Muscle of leg (tissue), 16 donors: ENCODE measurements at places on chromosomes 7 and 10. TPM values are rescaled to one million over a fixed set of nuclear protein-coding genes. Genes with fewer than 3 reads are reported as not detected.

GPR141 gene
- 0.66 TPM for total RNA-seq

DNA sequence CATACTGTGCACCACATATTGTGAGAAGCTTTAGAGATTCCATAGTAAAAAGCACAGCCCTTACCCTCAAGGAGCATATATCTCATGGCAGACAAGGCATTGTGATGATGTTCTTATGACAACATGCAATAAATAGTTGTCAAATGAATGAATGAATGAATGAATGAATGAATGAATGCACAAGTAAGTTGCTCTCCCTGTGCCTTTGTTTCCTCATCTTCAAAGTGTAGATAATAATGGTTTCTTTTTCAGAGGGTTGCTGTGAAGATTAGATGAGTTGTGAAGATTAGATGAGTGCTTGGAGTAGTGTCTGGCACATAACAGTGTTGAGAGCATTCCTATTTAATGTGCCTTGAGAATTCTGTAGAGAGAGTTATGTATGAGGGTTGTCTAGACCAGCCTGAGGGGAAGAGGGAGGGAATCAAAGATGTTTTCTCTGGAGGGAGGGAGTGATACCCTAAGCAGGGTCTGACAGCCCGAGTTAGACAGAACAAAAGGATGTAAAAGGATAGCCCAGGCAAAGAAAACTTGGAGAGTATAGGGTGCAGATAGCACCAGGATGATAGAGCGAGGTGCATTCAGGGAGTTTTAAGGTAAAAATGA, 217.2 kb downstream of the RELN start:
- H3K27me3 ChIP-seq: no peaks in the 10 kb centered on the region
- DNase-seq: no peak
- no peak overlapping the region for H3K27ac ChIP-seq
- H3K4me3 ChIP-seq: no peak overlapping the region

- H3K4me1 ChIP-seq: no peaks in the 10 kb centered on the region
- no peak for DNase-seq
- no peak overlapping the region for H3K4me3 ChIP-seq
Measured at GRCh38 chr10:98589691-98590090, 143.0 kb upstream of the HPS1 start.

GRCh38 chr7:10239695-10240345, 733.9 kb upstream of the PHF14 start:
- no peaks in the 10 kb centered on the region for H3K27me3 ChIP-seq
- no peaks in the 10 kb centered on the region for H3K4me1 ChIP-seq
- H3K27ac ChIP-seq: no peak overlapping the region
- H3K36me3 ChIP-seq: no peaks in the 10 kb centered on the region

ABCB1 gene
- 0.53 TPM for total RNA-seq

DNA sequence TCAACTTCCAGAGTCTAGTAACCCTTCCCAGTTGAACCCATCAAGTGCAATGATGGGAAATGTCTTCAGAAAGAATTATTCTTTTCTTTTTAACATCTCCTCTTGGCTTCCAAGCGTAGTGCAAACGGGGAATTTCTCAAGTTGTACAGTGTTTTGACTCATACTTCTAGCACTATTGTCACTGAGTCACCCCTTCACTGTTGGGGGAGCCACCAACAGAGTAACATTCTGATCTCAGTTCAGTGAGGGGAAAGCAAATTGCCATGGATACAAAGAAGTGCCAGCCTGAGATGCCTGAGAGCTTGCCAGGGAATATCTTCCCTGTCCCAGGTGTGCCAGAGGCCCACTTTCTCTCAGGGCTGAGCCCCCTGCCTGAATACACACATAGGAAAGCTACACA, 31.0 kb downstream of the CYP3A5 start:
- H3K4me3 ChIP-seq: no peak overlapping the region
- no peak overlapping the region for H3K27ac ChIP-seq
- DNase-seq: no peak

FAM131B gene
- 1.4 TPM for total RNA-seq

OR2A7 gene
- total RNA-seq: 0.44 TPM

RNF32 gene
- 0.75 TPM for total RNA-seq

- H3K4me1 ChIP-seq: no peaks in the 10 kb centered on the region
- DNase-seq: no peak
- H3K36me3 ChIP-seq: no peaks in the 10 kb centered on the region
- H3K27me3 ChIP-seq: peaks cover 5% of the 10 kb centered on the region
- H3K27ac ChIP-seq: no peak overlapping the region
- H3K4me3 ChIP-seq: no peak overlapping the region
Measured at GRCh38 chr10:14340051-14340744, 9.5 kb upstream of the FRMD4A start.

- H3K4me3 ChIP-seq: no peak overlapping the region
- peaks cover 2% of the 10 kb centered on the region for H3K36me3 ChIP-seq
- H3K27me3 ChIP-seq: no peaks in the 10 kb centered on the region
- no peak overlapping the region for H3K27ac ChIP-seq
- DNase-seq: no peak
Measured at GRCh38 chr7:28060371-28060950, 120.1 kb downstream of the JAZF1 start.

DNA sequence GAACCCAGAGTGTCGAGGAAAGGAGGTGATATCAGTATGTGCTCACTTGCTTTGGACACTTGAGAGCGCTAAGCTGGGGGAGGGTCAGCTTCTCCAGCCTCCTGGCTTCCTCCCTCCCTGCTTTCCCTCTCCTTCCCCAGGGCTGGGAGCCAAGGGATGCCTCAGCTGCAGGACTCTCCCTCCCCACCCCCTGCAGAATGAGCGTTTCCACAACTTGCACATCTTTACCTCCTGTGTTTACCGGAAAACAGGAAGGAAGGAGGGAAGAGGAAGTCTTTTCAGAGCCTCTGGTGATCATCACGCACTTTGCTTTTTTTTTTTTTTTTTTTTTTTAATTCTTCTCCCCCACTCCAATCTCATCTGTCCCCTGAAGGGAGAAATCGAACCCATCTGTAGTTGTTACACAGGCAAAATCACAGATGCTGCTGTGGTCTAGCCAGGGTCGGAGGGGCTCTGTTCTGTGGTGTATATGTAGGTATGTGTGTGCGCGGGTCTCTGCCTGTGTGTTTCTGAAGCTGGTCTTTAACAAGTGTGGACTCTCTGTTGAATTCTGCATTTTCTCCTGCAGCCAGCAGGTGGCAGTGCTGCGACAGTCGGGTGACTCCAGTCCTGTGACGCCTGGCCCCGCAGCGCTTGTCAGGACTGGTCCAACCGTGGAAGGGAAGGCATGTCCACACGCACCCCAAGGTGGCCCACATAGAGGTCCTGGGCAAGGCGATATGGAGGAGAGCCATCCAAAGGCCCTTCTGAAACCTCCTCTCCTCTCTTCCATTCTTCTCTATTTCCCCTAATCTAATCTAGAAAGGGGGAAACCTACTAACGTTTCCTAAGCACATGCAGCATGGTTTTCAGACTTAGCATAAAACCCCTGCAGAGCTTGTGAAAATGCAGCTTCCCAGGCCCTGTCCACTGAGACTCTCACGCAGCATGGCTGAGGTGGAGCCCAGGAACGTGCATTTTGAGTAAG, 257.6 kb downstream of the PLXNA4 start:
- no peaks in the 10 kb centered on the region for H3K36me3 ChIP-seq
- H3K27me3 ChIP-seq: peaks cover 27% of the 10 kb centered on the region
- peaks cover 12% of the 10 kb centered on the region for H3K4me1 ChIP-seq
- no peak overlapping the region for H3K27ac ChIP-seq
- no peak overlapping the region for H3K4me3 ChIP-seq

DNAH11 gene
- 0.13 TPM for total RNA-seq

DNA sequence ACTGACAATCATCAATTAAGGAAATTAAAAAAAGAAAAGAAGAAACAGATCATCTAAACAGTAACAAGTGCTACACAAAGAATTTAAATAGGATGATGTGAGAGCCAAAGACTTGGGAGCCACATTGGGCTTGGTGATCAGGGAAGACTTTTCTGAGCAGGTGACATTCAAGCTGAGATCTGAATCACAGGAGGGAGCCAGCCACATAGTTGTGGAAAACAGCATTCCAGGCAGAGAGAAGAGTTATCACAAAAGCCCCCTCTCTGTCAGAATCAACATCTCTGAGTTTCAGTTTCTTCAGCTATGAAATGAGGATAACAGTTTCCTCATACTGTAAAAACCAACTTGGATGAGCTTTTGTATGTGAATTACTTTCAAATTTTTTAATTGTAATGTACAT, 169.2 kb upstream of the PLXNA4 start:
- no peak overlapping the region for H3K4me3 ChIP-seq
- DNase-seq: no peak

DNA sequence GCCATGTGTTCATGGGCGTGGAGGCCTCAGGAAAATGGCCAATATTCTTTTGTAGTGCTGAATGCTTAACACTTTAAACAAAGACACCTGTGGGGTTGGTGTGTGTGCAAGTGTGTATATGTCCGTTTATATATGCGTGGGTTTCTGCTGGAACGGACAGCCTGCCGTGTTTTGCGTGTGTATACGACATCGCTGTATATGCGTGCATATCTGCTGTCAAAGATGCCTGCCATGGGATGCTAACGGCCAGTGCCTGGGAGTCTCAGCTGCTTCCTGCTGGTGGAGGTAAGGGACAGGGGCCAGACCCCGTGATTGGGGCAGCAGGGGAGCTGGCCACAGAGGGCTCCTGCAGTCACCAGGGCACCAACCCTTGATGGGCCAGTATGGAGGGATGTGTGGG, 216.3 kb upstream of the SHH start:
- no peaks in the 10 kb centered on the region for H3K4me1 ChIP-seq
- H3K4me3 ChIP-seq: no peak overlapping the region
- H3K27me3 ChIP-seq: peaks cover 2% of the 10 kb centered on the region
- no peak overlapping the region for H3K27ac ChIP-seq
- DNase-seq: no peak

HECW1 gene
- total RNA-seq: 0.13 TPM

CYP3A4 gene
- total RNA-seq: 0.04 TPM
